ENCODE measurements at places on chromosomes 1 and 21.

DNA sequence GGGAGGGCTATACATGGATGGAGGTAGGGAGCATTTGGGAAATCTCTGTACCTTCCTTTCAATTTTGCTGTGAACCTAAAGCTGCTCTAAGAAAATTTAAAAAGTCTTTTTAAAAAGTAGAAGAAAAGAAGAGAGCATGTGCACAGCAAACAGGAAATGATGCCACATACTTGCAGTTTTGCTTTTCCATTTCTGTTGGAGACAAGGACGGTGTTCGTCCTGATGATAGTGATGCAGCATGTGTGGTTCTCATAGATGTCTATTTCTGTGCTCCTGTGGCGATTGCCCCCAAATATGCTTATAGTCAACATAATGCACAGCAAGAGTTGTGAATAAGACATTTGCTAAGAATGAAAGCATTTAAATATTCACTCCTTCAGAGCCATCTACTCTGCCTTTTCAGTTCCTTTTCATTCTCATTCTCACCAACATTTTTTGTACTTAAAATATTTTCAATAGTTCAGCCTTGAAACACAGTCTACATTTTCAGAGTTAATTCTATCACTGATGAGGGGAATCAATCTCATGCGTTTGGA lies 66.6 kb downstream of the LRRC8C start:
- no peak for DNase-seq

DNA sequence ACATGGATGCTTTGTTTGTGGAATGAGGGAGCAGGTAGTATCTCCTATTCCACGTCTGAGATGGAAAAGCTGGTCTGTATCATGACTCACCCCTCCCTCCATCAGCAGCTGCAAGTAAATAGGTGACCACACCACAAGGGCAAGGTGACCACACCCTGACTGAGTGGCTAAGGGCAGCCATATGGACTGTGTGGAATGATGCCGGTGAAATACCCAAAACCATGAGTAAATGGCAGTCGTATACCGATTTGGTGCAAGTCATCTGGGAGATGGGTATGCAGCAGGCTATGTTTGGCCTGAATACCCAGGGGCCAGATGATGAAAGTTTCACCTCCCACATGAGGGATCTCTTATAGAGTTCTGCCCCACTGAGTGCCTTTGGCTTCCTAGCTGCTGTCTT lies 15.8 kb upstream of the UBE2U start:
- DNase-seq: no peak

- DNase-seq: peak; percentile 30
Observed at GRCh38 chr21:43864313-43864961, 586 bp upstream of the AGPAT3 start.

- DNase-seq: no peak
Observed at GRCh38 chr1:65269612-65270011, 39.7 kb upstream of the DNAJC6 start.

DNA sequence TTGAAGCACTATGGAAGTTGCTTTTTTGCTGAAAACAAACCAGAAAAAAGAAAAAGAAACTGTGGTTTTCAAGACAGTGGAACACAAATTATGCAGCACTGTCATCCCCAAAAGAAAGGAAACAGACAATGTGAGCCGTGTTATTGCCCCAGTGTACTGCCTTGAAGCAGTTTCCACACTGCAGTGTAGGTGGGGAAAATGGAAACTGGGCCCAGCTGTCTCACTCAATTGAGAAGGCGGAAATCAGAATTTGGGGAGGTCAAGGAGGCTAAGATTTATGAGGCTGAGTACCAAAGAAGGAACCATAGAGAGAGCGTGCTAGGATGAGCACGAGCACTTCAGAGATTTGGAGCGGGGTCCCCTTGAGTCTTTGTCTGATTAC lies 55.5 kb downstream of the MPZL1 start:
- no peak for DNase-seq

DNA sequence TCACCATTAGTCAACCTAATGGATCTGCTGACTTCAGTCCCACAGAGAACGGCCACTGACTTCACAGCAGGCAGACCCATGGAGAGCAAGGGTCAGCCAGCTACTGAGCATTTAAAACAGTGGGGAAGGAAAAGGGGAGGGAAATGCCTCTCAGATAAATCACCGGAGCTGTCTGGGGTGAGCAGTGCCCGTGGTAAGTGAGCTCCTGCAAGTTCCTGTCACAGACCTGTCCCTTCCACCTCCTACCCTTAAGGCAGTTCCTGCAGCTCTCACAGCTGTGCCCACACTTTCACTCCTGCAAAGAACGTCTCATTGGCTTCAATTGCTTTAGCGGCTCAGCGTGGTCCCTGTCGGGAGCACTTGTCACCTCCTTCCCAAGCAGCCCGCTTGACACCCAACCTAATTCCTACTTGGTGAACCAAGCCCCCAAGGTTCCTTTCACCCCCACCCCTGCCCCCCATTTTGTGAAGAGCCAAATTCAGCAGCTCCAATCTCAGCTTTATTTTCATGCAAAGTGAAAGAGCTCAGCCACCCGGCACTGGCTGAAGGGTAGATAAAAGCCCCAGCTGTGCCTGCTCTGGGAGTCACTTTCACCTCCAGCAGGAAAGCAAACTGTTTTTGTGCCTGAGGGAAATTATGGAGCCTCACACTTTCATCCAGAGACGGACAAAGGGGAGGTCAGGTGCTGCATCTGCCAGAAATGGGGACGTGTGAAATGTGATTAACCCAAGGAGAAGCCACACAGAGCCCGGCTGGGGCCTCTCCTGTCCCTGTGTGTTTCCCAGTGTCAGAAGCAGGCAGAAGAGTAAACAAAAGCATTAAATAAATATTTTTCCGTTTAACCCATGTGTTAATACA lies 306.2 kb downstream of the TTLL7 start:
- no peak for DNase-seq

DNA sequence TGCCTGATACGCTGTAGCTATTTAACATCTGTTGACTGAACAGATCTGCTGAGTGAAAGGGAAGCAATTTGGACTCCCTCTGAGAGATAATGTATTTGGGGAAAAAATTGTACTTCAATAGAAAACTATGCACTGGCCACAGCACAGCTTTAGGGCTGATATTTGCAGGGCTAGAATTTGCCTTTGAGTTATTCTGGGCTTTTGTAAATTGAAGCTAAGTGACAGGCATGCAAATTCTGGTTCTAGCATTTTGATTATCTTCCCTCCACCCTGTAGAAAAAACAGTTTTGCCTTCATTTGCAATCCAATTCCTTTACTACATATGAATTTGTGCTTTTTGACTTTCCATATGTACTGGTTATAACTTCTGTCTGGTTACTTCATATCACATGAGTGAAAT lies 7.9 kb downstream of the KYAT3 start:
- DNase-seq: no peak

- no peak for DNase-seq
Observed at GRCh38 chr1:20111452-20111851, 7.9 kb downstream of the PLA2G2D start.

GRCh38 chr1:231335663-231336602 lies 1.7 kb downstream of the EXOC8 start:
- DNase-seq: no peak

- no peak for DNase-seq
Observed at GRCh38 chr1:68544651-68545050, 47.8 kb upstream of the DEPDC1 start.

GRCh38 chr1:156065871-156066270 lies 4.9 kb downstream of the RAB25 start:
- DNase-seq: no peak

- DNase-seq: no peak
Observed at GRCh38 chr21:43800566-43800965, 11.2 kb downstream of the RRP1 start.

DNA sequence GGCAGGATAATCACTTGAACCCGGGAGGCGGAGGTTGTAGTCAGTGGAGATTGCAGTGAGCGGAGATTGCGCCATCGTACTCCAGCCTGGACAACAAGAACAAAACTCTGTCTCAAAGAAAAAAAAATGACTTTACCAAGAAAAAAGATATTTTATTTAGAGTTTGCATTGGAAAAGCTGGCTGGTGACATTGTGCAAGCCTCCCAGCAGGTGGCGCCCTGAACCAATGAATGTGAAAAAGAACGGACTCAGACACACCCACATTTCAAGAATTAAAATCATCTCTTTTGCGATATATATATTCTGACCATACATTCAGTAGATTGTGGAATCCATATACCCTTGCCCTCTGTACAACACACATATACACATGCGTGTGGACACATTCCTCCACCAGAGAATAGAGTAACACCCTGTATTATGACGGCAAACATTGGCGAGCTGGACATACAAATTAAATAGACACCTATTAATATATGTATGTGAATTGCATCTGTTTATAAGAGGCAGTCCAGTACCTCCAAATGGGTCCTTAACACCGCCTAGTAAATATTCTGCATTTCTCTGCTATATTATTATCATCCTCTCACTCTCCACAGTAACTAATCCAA lies 39.0 kb upstream of the CADM3 start:
- peak; percentile 56 for DNase-seq

DNA sequence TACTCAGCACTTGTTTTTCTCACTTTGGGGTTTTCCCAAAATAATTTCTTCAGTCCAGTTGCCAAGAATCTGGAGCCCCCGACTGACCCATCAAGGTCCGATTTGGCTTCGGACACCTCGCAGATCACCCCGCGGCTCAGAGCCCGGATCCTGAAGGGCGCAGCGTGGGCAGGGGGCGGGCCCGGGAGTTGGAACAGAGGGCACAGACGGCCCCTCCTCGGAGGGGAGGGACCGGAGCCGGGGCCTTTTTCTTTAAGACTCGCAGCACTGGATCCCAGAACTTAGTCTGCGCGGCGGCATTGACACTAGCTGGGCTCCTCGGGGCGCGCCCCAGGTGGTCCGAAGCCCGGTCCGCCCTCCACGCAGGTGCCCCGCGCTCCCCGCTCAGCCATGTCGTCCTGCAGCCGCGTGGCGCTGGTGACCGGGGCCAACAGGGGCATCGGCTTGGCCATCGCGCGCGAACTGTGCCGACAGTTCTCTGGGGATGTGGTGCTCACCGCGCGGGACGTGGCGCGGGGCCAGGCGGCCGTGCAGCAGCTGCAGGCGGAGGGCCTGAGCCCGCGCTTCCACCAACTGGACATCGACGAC lies at the start of gene CBR3:
Gene CBR3, plus strand, starts transcription at position 277 of the 588 bp plus-strand sequence. Its CDS starts 114 bp downstream, at position 391.
- peak; percentile 38 for DNase-seq

- no peak for DNase-seq
Observed at GRCh38 chr1:19151537-19151936, 58.5 kb downstream of the UBR4 start.

- DNase-seq: no peak
Observed at GRCh38 chr1:234431255-234431654, 47.7 kb downstream of the TARBP1 start.

DNA sequence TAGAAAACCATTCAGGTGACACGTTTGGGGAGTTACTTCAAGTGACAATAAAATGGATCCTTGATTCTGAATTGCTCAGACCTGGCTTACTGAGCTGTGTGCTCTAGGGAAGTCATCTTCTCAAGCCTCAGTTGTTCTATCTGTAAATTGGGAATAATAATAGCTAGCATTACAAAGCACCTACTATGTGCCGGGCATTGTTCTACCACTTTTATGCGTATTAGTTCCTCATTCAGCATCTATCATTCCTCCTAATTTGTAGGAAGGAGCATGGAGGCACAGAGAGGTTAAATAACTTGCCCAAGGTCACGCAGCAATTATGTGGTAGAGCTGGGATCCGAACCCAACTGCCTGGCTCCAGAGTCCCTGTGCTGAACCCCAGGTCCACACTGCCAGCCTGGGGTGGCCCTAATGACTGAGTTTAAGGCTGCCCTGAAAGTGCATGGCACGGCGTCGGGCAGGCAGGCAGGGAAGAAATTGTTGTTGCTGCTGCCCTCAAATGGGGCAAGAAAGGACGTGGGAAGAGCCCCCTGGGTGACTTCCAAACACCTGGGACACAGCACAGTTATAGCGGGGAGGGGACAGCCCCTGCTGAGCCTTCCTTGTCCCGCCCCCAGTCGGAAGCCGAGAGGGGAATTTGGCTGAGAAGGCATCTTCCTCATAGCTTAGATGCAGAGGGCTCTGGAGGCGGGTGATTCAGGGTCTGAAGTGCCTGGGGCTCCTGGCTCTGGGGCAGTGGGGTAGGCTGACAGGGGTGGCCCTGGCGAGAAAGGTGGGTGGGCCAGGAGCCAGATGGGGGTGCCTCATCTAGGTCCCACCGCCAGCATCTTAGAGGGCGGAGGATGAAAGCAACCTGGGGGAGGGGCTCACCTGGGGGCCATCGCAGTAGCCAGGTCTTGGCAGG lies 86.5 kb upstream of the IFFO2 start:
- no peak for DNase-seq

DNA sequence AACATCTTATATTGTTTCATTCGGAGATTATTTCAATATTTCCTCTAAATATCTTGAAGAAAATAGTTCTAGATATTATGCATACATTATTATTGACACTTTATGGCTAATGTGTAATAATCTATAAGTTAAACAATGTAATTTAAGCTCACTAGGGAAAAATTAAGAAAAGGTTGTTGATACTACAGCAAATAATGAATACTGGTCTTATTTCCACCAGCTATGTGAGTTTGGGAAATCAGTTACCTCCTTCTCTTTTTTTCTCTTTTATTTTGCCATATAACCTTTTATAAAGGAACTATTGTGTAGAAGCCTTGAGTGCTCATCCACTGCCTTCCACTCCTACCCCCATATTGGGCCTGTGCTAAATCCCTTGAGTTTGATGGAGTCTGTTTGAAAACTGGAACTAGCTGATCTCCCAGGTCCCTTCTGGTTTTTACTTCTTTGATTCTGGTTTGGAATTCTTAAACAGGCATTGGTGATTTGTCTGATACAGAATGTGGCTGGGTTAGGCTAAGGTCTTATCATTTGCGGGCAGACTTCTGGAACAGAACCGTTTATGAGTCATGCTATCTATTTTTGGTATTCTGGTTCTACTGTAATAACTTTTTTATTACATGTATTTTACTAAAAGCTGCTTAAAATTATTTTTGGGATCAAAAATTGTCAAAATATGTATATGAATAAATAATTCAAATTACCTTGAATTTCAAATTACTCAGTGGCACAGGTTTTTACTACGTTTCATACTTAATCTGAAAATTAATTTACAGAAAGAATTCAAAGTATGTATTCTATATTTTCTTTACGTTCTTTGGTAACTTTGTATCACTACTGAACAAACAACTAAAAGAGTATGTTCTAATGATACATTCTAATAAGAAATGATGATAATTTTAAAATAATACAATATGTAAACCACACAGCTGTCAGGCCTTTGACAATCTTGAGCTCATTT lies 5.0 kb upstream of the CDC14A start:
- DNase-seq: no peak

- no peak for DNase-seq
Observed at GRCh38 chr1:242468784-242469183, 55.7 kb downstream of the PLD5 start.

- no peak for DNase-seq
Observed at GRCh38 chr1:64235181-64235580, 31.8 kb downstream of the UBE2U start.

DNA sequence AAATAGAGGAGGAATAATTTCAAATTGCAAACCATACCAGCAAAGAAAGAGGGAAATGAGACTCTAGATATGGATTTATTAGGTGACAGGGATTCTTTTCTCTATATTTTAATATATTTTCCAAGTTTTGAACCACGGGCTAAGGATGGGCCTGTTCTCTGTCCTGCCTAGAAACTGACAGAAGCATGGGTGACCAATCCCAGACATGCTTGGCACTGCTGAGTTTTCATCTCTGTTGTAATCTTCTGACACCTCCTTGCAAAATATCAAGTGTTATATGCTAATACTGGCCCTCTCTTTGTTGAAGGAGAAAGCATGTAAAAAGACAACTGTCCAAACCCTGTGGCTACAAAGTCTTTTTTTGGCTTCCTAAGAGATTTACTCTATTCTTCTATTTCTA lies 774 bp upstream of the ANGPTL7 start:
- no peak for DNase-seq

Data from activated T-cell treated with anti-CD3 and anti-CD28 coated beads for 4 hours (primary cell).